ENCODE measurements at places on chromosomes 1 and 21.

GRCh38 chr1:160005070-160005469, 26.7 kb downstream of the PIGM start:
- DNase-seq: no peak

DNA sequence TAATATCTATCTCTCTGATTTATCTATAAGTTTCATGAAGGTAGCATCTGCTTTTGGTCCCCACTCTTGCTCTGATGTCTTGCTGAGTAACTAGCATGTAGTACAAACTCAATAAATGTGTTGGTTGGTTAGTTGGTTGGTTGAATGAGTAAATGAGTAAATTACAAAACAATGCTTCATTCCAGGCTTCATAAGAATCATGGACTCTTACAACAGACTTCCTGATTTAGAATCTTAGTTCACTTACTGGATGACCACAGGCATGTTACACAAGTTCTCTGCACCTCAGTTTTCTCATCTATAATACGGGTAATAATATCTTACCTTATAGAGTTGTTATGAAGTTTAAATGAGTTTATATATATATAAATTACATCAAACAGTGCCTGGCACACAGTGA, 98.6 kb downstream of the ZNF281 start:
- no peak for DNase-seq

DNA sequence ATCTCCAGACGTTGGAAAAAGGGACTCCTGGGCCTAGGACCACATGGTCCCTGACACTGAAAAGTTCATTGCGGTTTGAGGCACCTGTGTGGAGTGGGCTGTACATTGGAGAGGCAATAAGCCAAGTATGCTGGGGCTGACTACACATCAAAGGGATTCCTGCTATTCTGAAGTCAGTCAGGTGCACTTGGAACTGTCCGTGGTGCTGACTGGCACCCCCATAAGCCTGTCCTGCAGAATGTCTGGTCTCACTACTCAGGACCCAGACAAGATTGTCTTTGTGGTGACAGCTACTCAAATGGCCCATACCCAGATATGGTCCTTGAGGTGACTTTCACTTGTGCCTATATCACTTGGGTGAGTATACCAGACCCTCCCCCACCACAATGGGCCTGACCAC, 150.6 kb downstream of the RWDD3 start:
- peak; percentile 12 for DNase-seq

DNA sequence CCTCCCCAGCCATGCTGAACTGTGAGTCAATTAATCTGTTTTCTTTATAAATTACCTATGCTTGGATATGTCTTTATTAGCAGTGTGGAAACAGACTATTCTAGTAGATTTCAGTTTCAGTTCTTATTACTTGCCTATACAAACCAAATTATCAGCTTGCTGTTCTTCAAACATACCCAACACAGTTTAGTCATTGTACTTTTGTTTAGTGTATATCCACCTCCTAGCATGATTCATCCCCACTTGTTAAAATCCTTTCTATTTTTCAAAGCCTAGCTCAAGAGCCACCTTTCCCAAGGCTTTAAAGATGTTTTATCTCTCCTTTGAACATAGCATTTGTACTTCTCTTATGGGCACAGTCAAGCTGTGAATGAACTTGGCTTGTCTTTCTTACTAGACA, 195.6 kb upstream of the ZRANB2 start:
- no peak for DNase-seq

DNA sequence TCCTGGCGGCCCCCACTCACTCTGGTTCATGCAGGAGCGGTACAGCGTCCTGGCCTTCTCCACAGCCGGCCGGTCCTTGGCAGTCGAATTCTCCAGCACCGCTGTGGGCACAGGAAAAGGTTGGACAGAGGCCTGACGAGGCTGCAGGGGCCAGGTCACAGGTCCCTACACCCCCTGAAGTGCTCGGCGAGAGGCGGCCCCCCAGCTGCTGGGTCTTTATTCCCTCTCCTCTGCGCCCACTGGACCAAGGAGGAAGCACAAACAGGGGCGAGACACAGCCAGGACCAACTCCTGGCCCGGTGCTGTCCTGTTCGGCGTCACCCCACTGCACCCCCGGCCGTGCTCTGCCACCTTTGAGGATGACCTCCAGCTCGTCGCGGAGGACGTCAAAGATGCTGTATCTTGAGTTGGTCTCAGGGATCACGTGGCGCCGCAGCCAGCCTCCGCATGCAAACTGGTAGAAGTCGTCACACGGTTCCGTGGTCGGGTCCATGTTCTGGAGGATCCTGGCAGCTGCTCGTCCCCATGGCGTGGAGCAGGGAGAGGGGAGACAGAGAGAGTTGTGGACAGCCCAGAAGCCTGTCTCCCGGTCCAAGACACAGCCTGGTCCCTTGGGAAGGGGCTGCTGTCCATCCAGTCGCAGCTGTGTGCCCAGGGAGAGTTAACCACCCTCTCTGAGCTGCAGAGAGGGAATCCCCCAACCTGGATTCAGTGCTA, 22.9 kb downstream of the PRXL2B start:
- no peak for DNase-seq

DNA sequence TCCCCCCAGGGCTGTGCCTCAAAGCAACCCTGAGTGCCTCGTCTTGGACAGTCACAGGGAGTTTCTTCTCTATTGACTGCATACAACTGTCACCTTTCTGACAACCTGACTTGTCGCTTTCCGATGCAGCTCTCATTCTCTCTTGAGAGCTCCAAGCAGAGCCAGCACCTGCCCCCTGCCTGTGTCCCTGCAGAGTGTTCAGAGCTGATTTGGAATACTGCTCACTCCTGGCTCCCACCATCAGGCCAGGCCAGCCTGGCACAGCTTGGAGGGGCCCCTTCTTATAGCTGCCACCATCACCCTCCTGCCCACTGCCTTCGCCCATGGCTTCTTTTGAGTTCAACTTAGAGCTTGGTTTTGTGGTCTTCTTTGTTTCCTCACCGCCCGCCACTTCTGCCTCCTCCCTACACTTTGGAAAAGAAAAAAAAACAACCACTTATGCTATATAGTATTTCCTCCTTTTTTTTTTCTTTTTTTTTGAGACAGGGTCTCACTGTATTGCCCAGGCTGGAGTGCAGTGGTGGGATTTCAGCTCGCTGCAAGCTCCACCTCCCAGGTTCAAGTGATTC, 12.3 kb downstream of the NCF2 start:
- DNase-seq: no peak

DNA sequence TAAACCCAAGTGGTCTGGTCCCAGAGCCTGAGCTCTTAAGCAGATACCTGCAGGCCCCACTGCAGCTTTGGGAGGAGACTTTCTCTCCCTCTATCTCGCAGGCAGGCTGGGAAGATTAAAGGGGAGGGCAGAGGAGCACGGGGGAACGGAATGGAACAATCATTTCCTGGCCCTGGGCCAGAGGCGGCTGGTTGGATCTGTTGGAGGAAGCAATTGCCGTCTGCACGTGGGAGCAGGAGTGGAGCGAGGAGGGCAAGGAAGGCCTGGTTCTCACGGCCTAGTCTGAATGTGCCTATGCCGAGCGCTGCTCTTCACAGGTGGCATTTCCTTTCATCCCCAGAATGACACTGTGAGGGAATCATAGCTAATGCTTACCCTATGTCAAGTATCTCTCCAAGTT, 23.7 kb downstream of the NKAIN1 start:
- DNase-seq: no peak

DNA sequence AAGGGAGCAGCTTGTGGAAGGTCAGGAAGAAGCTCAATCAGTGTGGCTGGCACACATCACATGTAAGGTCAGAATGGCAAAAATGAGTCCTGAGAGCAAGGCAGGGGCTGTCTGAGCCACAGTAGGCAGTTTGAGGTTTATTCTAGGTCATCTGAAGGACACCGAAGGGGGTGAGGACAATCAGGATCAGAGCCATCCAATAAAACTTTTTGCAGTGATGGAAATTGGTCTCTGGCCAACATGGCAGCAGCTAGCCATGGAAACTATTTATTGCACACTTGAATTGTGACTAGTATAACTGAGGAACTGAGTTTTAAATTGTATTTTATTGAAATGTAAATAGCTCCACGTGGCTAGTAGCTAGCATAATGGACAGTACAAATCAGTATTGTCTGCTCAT, 97.0 kb upstream of the CACNA1E start:
- no peak for DNase-seq

GRCh38 chr1:25612421-25612820, 4.2 kb upstream of the MAN1C1 start:
- no peak for DNase-seq

DNA sequence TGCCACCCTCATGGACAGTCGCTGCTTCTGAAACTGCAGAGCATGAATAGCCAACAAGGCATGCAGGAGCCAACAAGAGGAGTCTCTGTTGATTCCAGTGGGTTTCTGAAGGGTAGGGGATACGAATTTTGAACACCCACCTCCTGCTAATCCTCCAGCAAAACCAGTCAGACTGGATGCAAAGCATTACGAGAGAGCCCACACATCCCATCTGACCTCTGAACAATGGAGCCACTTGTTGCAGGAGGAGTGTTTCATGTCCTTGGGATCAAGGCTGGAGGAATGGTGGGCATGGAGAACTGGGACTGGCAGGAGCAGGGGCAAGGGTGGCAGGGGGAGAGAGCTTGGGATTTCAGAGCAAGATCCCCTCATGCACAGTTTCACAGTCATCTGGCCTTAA, 1.6 kb downstream of the VTCN1 start:
- no peak for DNase-seq

DNA sequence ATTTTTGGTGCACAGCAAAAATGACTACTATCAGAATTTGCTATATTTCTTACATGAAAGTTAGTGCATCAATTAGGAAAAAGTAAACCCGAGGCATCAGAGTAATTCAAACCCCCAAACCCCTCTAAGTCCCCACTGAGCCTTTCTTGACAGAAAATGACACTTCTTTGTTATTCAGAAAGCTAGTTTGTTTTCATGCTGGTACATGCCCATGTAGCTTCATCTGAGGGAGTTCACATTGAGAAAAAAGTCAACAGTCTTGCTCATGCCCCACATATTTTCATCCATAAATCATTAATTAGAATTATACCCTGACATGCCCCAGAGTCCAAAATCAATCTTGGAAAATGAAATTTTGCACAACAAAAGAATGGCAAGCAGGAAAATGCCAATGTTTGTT, 39.9 kb upstream of the PDC start:
- no peak for DNase-seq

- peak; percentile 88 for DNase-seq
These were observed 180.4 kb downstream of the FGGY start for GRCh38 chr1:59477286-59477685.

DNA sequence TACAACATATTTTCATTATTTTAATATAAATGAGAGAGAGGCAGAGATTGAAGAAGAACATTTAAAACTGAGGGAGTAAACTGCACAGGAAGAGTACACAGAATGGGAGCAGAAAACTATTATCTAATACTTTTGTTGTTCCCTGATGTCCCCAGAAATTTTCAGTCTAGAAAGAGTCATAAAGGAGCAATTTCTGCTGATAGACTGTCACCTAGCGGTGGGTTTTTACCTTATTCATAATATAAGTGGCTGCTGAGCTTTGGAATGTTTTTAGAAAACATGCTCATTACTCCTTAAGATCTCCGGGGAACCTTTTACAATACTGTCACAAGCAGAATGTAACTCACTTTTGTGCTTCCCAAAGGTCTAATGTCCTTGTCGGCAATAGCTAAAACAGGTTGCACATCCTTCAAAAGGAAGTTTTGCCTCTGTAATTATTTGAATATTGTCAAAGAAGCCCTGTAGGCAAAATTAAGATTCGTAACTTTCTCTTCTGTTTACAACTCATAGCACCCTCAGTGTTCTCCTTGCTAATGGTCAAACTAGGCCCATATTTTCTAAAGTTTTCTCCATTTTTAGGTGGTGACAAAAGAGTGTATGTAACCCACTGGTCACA, 4.9 kb upstream of the NPL start:
- no peak for DNase-seq

DNA sequence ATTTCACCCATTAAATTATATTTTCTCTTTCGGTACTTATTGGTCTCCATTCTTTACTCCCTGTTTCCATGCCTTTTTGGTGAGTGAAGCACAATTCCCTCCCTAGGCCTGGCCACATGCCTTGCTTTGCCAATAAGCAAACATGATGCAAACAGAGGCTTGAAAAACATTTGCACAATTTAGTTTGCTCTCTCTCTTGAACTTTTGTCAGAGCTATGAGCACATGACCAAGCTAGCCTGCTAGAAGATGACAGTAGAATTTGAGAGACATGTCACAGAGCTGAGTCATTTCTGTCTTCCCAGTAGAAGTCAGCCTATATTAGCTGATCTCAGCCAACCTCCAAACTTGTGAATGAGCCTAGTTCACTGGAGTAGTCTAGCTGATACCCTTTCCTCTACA, 24.6 kb downstream of the ANGPTL3 start:
- DNase-seq: peak; percentile 35

DNA sequence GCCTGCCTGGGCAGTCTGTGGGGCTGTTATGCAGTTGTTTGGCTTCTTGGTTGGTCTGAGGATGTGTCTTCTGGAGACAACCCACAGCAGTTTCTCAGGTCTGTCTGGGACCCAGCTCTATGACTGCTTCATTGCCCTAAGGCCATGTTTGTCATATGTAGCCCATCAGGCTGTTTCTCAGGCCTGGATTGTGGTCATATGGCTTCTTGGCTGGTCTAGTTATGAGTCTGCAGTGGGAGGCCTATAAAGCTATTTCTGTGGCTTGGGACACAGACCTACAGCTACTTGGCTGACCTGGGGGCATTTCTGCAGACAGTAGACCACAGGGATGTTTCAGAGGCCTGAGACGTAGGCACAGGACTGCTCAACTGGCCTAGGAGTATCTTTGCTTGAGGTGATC, 41.5 kb downstream of the CHIA start:
- no peak for DNase-seq

GRCh38 chr1:20900056-20900455, 112.9 kb upstream of the HP1BP3 start:
- DNase-seq: no peak

DNA sequence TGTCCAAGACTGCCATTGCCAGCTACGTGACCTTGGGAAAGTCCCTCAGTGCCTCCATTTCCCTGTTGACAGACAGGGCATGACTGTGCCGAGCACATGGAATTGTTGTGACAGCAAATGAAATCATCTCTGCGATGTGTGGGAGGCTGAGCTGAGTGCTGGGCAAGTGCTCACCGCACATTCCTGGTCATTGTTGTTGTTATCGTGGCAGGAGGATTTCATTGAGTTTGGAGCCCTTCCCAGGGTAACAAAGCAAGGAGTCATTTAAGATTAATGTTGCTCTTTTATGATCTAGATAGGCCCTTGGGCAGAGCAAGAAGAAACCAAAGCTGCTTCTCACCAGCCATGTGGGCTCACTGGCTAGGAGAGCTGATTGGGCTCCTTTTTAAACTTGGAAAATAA, 39.6 kb upstream of the ITPKB start:
- DNase-seq: peak; percentile 96

GRCh38 chr1:14977338-14977931, 176.1 kb upstream of the TMEM51 start:
- no peak for DNase-seq

- DNase-seq: no peak
These were observed 88.8 kb upstream of the PDE4B start for GRCh38 chr1:65703853-65704252.
